Spinal cord (tissue), 10 donors: ENCODE measurements at places on chromosomes 5 and 9. TPM values are rescaled to one million over a fixed set of nuclear protein-coding genes. Genes with fewer than 3 reads are reported as not detected.

DNA sequence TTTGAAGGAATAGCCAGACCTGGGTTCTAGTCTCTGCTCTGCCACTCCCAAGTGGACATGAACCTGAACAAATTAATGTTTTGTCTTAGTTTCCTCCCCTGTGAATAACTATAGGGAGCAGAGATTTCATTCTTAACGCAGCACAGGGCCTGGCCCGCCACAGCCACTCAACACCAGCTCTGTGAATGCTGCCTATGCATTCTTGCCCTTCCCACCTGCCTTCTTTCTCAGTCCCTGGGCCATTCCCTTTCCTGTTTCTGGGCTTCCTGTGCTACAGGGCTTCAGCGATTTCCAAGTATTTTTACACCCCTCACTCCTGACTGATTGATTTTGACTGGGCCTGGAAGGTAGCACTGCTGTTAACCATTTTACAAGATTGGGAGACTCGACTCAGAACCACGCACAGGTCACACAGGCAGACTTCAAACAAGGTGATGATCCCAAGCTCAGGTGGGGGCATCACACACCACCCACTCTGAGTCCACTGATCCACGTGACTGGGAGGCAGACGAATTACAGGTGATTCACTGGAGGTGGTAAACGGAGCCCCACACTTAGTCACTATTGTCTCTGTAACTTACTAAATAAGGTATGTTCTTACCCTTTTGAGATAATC lies 21.4 kb downstream of the PTPN3 start:
- no peak for DNase-seq

DDX4 gene
- total RNA-seq = 0.10 TPM

DNA sequence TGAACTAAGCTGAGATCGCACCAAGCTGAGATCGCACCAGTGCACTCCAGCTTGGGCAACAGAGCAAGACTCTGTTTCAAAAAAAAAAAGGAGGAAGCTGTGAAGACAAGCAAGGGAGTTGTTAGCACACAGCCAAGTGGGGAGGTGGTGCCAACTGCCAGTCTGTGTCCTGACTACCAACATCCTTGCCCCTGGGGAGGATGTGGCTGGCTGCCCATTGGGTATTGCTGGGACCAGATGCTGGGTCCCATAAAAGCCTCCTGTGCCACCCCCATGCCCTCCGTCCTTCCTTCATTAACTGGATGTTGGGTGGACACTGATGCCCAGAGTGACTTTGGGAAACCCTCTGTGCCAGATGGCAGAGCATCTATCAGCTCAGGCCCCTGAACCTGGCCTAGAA lies 157.1 kb upstream of the COL5A1 start:
- peak; percentile 33 for DNase-seq

IRX2 gene
- total RNA-seq = 4.8 TPM

GRCh38 chr5:106737111-106737510 lies 933.6 kb downstream of the EFNA5 start:
- DNase-seq = no peak

- no peak for DNase-seq
Observed at GRCh38 chr9:134501761-134502265, 139.8 kb upstream of the COL5A1 start.

DNA sequence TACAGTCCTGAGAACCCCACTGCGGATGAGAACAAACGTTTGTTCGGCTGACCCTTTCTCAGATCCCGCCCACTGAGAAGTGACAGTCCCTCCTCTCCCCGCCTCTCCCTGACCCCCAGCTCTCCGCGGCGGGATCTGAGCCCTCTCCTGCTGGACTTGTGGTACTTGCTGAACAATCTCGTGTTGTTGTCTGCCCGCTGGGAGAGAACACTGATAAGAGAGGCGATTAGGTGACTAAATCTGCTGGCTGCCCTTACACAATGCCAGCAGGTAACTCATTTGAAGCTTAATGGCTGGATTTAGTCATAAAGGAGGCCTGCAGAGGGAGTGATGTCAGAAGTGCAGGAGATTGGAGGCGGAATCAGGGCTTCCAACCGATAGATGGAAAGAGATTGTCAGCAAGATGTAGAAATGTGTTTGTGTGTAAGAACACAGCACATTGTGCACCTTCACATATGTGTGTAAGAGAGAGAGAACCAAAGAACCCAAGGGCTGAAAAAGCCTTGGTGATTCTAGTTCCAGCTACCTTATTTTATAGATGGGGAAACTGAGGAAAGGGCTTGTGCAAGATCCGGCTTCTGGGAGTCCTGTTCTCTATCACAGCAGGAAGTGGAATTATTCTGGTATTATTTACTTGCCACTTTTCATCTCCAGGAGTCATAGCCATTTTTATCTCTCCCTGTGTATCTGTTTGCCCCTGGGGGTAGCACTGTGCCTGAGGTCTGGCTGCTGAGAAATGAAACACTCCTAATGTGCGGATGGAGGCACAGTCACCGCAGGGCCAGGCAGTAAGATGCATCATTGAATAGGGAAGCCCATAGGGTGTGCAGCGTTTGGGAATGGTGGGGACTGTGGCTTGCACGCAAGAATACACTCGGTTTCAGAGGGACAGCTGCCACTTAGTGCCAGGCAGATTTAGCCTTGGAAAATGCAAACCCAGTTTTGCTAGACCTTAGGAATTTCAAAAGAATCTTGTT lies 203.7 kb upstream of the MSX2 start:
- DNase-seq = peak; percentile 72

GTF2H2C gene
- 55.3 TPM for total RNA-seq

F2RL2 gene
- total RNA-seq = 0.66 TPM

GDA gene
- total RNA-seq = 4.3 TPM

- no peak for DNase-seq
Observed at GRCh38 chr9:94866770-94867169, 140.3 kb downstream of the AOPEP start.

DNA sequence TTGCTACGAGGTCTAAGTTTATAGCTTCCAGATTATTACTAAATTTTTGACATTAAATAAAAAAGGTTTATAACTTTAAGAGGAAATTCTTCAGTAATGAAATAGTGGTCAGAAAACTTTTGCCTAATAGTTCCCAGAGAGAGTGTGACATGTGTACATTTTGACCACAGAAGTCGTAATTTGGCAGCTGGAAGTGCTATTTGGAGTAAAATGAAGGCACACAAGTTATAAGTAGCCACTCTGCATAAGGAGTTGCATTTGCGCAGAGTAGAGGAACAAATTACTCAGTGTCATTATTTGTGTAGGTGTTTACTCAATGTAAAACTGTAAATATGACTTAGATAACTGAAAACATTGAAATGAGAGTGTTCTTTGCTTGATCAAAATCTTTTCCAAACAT lies 408.4 kb downstream of the CCDC171 start:
- no peak for DNase-seq

DNA sequence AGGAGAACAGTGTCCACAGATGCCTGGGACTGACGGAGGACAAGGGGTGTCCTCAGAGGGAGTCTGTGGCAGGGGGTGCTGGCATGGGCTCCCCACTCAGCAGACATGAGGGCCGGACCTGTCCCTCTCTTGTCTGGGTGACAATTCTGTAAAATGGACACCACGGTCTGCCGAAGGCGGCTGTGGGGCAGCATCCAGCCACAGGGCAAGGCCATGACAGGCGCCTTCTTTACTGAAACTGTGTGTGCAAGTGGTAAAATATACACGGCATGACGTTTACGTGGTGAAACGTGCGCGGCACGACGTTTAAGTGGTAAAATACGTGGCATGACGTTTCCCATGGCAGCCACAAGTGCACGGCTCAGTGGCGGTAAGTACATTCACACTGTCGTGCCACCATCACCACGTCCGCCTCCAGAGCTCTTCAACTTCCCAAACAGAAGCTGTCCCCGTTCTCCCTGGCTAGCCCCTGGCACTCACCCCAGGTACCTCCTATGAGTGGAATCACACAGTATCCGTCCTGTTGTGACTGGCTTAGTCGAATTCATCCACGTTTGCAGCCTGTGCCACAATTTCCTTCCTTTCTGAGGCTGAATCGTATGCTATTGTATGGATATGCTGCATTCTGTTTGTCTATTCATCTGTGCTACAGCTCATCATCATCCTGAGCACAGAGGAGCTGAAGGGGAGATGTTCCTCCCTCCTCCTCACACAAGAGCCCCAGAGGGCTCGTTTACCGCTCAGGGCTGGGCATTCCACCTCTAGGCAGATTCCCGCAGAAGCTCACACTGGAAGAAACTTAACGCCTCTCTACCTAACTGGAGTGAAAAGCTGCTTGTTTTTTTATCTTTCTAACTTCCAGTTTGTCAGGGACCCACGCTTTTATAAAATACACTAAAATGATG lies 52.5 kb downstream of the COL23A1 start:
- no peak for DNase-seq

AIF1L gene
- 47.7 TPM for total RNA-seq

DNA sequence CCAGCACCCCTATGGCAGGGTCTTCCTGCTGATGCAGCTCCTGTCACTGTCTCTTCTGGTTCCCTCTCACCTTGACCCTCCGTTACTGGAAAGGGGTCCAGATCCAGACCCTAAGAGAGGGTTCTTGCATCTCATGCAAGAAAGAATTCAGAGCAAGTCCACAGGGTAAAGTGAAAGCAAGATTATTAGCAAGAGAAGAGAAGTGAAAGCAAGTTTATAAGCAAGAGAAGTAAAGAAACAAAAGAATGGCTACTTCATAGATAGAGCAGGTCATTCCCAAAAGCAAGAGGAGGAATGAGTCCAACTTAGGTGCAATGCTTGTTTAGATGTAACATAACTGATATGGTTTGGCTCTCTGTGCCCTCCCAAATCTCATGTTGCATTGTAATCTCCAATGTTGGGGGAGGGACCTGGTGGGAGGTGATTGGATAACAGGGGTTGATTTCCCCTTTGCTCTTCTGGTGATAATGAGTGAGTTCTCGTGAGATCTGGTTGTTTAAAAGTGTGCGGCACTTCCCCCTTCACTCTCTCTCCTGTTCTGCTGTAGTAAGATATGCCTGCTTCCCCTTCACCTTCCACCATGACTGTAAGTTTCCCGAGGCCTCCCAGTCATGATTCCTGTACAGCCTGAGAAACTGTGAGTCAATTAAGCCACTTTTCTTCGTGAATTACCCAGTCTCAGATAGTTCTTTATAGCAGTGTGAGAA lies 183.3 kb downstream of the MED10 start:
- DNase-seq = no peak

DNA sequence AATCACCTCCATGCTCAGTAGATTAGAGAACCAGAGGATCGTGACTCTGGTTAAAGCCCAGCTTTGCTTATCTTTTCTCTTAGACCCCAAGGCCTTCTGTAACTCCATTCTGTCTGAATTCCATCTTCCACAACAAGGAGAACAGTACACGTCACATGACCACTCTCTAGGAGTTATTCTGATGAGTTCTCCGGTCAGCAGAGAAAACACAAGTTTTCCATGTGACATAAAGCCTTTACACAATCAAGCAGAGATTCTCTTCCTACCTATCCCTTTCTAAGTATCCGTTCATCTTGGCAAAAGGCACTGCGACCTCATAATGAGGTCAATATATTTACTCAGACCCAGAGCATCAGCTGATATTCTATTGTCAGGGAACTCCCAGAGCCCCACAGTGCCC lies 112.3 kb downstream of the TRPM6 start:
- no peak for DNase-seq

DNA sequence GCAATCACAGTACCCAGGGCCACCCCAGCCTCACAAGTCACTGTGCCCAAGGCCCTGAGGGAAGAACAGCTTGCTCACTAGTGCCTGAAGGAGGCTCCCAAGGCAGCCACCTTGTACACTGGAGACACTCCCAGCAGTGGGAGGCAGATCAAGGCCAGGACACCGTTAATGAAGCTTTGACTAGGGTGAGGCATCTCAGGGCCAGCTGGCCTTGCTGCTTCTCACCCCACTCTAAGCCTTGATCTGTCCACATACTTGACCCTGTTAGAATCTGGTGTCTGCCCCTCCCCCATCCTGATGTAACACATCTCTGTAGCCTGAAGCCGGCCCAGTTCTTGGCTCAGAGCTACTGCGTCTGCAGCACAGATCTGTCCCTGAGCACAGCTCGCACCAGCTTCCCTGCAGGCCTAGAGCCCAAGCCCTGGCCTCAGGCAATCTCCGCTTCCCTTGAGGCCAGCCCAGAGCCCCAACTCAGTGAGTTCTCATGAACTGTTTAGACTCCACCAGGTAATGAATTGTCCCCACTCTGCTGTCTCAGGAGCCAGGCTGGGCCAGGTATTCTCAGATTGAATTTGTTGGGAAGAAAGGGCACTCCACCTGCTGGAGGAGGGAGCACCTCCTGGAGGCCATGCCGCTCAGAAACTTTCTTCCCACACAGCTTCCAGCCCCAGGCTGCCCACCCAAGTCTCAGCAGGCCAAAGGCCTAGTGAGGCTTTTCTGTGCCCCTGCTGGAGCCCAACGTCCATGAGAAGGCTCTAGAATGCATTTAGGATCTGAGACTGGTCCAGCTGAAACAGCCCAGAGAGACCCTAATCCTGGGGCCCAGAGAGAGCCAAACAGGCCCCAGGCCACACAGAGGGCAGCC lies 13.4 kb upstream of the JADE2 start:
- no peak for DNase-seq

DNA sequence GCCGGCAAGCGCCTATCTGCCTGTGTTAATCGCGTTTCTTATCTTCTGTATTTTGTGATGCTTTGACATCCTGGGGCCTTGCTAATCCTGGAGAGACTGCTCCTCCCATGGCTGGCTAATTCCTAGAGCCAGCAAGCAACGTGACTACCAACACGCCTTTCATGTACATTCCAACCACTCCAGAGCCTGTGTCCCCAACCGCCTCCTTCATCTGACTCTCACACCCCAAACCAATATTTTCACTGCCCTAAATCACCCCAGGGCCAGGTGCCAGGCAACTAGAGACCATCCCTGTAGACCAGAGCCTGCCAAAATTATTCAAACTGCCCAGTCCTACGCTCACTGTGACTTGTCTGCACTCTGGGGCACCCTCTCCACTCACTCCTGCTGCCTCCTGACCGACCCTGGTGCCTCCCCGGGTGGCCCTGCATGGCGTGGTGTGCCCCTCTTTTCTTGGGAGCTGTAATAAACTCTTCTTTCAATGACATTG lies 50.5 kb upstream of the COL5A1 start:
- DNase-seq = no peak

DNA sequence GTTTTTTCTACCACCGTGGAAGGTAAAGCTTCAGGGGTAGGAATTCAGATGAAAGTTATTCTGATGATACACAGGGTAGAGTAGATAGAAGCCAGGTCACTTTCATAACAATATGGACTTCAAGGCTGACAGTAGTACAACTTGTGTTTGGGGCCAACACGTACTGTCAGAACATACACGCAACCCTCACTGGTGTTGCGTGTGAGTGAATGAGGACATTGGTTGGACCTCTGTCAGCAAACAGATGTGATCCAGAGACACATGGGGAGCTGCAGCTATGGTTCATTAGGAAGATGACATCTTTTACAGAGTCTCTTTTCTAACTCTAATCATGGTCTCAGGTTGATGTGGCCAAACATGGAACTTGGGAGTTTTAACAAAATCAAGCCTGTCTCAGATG lies 70.1 kb upstream of the MOCS2 start:
- DNase-seq = no peak

DNA sequence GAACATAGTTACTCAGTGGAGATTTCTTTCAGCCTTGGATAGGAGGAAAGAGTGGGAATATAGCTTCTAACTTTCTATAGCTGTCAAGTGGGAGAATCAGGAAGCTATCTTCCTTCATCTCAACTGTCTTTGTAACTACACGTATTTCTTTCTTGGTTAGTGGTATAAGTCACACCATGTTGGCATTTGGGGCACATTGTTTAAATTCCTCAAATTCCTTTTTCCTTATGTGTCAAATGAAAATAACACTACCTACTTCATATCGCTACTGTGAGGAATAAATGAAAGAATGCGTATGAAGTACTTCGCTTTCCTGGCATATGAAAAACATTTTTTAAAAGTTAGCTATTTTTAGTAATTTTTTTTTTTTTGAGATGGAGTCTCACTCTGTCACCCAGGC lies 1082.5 kb upstream of the WWC1 start:
- no peak for DNase-seq

KCNN2 gene
- 27.2 TPM for total RNA-seq

LAMC3 gene
- 24.1 TPM for total RNA-seq

SH3TC2 gene
- 43.7 TPM for total RNA-seq
